ENCODE measurements at places on chromosomes 7 and 10.

GRCh38 chr7:107768263-107768662 is 24.3 kb downstream of the CBLL1 start:
- DNase-seq, result no peak

GRCh38 chr10:98655492-98655891 is 208.8 kb upstream of the HPS1 start:
- DNase-seq, result no peak

- DNase-seq, result no peak
Measured at GRCh38 chr10:124001391-124002148, 91.8 kb downstream of the CHST15 start.

GRCh38 chr7:123538189-123538714 is 3.9 kb upstream of the IQUB start:
- DNase-seq, result no peak

DNA sequence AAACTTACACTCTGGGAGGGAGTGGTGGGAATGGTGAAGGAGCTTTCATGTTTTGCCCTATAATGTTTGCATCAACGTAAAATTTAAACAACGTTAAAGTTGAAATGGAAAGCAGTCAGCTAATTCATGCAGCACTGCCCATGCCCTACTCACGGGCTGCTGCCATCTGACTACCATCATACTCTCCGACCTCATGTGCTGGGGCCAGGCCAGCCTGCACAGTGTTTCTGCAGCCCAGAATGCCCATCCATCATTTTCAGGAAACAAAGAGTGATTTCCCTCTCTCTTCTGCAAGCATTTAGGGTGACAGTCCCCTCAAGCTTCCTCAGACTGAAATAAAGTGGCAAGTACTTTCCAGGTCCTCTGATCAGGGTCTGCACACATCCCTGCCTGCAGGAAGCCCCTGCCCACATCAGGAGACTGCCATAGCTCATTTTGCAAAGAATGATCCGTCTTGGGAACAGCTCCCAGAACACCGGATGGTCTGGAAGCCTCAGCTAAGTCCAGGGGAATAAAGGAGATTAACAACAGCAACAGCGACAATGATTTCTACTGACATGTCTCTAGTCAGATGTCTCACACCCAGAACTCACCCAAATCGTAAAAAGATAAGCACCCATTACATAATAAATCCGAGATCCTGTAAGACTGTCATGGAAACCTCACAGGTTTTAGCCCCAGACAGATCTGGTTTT is 40.3 kb downstream of the ARHGAP22 start:
- DNase-seq, result no peak

- no peak for DNase-seq
Measured at GRCh38 chr10:75084834-75085384, 26.5 kb upstream of the SAMD8 start.

DNA sequence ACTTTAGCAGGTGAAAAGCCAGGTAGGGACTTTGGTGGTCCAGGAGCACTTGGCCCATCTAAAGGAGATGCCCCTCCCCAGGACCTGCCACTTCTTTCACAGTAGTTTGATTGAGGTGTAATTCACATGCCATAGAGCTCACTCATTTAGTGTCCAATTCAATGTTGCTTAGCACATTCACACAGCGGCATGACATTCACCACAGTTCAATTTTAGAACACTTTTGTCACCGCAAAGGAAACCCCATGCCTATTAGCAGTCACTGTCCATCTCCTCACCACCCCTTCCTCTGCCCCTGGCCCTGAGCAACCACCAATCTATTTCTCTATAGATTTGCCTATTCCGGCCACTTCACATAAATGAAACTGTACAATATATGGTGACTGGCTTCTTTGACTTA is 211.6 kb upstream of the ZMIZ1 start:
- no peak for DNase-seq

- no peak for DNase-seq
Measured at GRCh38 chr10:30691639-30692015, 62.1 kb upstream of the LYZL2 start.

- DNase-seq, result peak; percentile 79
Measured at GRCh38 chr10:124539935-124540641, 78.5 kb downstream of the LHPP start.

DNA sequence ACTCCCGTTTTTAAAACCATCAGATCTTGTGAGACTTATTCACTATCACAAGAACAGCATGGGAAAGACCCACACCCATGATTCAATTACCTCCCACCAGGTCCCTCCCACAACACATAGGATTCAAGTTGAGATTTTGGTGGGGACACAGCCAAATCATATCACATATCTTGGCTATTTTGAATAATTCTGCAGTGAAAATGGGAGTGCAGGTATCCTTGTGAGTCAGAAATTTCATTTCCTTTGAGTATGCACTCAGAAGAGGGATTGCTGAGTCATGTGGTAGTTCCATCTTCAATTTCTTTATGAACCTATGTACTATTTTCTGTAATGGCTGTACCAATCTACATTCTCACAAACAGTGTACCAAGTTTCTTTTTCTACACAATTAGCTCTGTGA is 125.8 kb downstream of the ANKRD7 start:
- DNase-seq, result no peak

DNA sequence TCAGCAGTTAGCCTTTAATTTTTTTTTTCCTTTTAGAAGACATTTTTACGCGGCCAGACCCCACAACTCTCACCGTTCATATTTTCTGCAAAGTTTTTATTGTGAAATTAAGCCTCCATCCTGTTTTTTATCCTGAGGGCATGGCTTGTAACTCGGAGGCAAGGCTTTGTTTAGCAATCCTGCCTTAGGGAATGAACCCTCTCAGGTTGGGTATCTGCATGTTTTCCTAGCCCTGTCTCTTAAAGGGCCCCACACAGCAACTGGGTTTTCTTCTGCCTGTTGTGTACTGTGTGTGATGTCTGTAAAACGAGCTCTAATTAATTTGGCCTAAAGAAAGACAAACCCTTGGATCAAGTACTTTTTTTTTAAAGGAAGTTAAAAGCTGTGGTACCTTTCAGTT is 130.2 kb upstream of the COBL start:
- no peak for DNase-seq

GRCh38 chr10:112182784-112183328 is 709 bp downstream of the GPAM start:
- DNase-seq, result no peak

- DNase-seq, result no peak
Measured at GRCh38 chr7:50988988-50989387, 206.3 kb upstream of the GRB10 start.

GRCh38 chr7:149302222-149302621 is 40.2 kb downstream of the ZNF783 start:
- DNase-seq, result no peak

- DNase-seq, result no peak
Measured at GRCh38 chr7:119377861-119378260, 895.1 kb upstream of the KCND2 start.

DNA sequence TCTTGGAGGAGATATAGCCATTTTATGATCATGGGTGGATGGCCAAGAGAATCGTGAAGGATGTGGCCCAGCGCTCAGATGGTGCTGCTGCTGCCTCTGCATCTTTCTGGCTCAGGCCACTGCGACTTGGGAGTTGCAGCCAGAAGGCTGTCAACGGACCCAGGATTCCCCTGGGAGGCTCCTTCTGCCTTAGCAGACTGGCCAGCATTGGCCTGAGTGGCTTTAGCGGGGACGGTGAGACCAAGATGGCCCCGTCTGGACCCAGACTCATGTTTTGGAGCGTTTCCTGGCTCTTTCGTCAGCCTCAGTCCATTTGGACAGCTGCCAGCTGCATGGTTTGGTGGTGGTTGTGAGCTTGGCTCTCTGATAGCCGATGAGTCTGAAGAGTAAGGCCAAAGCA is 97.2 kb downstream of the GALNT17 start:
- no peak for DNase-seq

DNA sequence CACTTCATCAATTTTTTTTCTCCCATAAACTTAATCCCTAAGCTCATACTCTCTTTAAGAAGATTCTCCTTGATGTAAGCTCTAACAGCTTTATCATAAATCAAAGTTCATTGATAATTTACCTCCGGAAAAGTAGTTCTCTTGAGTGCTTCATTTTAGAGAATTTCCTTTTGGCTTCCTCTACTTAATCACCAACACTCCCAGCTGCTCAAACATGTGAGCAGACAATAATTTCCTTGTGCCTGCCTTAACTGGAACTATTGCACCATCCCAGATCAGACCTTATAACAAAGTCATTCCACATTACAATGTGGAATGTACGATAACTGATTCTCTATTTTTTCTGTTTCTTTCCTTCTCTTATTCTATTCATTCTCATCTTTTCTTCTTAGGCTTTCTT is 5.9 kb downstream of the FEZF1 start:
- no peak for DNase-seq

DNA sequence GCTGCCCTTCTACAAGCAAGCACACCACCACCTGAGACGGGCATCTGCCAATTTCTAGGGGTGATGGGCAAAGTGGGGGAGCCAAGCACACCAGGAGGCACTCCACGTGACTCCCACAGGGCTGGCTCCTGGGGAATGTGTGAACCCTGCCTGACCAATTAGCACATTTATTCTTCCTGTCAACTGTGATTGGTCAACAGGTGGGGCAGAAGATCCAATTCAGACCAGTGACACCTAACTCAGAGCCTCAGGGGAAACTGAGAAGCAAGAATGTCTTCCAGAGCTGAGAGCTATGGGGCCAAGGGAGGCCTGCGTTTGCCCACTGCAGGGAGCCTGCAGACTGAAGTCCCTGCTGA is 15.4 kb downstream of the TMEM273 start:
- no peak for DNase-seq

DNA sequence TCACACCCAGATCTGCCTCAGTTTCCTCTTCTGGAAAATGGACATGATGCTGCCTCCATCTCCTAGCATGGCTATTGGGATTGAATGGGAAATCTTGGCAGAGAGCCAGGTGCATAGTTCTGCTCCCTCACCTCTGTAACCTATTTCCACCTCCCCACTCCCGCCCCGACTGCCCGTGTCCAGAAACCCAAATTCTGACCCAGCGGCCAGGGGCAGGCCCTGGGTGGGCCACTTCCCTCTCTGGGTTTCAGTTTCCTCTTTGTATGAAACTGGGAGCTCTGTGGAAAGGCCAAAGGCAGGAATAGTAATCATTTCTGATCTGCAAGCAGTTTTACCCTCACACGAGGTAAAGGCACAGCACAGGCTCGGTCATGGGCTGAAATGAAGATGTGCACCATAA is 74.1 kb upstream of the DUSP5 start:
- no peak for DNase-seq

- no peak for DNase-seq
Measured at GRCh38 chr10:93469454-93469853, 12.7 kb downstream of the MYOF start.

GRCh38 chr10:124288486-124288885 is 130.2 kb downstream of the OAT start:
- DNase-seq, result no peak

DNA sequence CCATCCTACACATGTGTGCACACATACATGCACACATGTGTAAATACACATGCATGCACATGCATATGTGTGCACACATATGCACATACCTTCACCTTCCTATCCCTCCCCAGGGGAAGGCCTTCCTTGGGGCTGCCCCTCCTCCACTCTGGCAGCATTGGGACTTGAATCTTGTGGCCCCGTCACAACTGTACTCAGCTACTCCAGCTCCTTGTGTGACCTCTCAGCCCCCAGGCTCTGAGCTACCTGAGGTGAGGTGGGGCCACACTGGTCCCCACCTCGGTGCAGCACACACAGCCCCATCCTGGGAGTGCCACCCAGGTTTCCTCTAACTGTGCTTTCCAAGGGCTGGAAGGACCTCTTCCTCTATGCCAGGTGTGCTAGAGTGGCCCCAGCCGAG is 116.0 kb downstream of the LHPP start:
- DNase-seq, result no peak

DNA sequence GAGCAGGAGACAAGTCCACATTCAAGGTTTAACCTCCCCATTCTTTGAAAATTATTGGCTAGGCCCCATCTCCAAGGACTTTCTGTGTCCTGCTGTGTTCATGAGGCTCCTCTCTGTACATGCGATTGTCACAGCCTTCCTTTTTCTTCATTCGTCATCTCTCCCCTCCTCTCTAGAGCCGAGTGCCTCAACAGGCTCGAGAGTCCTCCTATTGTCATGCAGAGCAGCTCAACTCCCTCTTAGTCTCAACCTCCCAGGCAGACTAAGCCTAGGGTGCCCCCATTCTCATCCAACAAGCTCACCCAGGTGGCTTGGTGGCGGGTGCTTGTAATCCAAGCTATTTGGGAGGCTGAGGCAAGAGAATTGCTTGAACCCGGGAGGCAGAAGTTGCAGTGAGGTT is 35.1 kb upstream of the SAMD8 start:
- no peak for DNase-seq

GRCh38 chr7:30450983-30451497 is 27.5 kb downstream of the NOD1 start:
- no peak for DNase-seq

GRCh38 chr10:48494611-48495010 is 110.3 kb downstream of the ARHGAP22 start:
- DNase-seq, result no peak

DNA sequence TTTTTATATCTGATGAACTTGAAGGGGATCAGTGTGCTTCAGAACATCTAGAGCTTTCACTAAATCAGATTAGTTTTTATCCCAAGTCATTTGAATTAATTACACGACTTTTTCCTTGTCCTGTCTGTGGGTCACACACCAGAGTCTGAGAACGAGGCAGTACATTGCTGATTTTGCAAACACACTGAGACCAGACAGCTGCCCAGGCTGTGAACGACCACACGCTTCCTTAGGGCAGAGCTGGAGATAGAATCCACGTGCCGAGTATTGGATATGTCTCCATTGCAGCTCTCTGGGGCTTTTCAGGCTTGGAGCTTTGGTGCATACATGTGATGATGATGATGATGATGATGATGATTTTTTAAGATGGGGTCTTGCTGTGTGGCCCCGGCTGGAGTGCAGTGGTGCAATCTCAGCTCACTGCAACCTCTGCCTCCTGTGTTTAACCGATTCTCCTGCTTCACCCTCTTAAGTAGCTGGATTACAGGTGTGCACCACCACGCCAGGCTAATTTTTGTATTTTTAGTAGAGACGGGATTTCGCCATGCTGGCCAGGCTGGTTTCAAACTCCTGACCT is 81.1 kb downstream of the CAMK1D start:
- DNase-seq, result no peak

DNA sequence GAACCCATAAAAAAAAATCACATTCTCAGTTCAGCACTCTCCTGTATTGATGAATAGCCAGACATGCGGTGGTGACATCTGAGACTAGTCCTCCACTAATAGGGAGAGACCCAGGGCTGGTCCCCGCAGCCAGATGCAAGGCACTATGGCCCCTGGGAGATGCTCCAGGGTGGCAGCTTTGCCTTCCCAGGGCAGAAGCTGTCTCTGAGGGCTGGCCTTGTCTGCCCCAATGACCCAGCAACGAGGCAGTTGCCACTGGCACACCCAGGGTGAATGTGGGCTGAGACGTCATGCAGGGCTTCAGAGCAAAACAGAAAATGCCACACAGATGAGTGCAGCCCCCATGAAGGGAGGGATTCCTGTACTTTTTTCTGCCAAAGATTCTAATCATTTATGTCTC is 50.1 kb upstream of the GDF10 start:
- DNase-seq, result no peak

GRCh38 chr10:113053091-113053490 is 103.0 kb downstream of the TCF7L2 start:
- DNase-seq, result no peak
